ENCODE measurements at places on chromosomes 16 and 17.

DNA sequence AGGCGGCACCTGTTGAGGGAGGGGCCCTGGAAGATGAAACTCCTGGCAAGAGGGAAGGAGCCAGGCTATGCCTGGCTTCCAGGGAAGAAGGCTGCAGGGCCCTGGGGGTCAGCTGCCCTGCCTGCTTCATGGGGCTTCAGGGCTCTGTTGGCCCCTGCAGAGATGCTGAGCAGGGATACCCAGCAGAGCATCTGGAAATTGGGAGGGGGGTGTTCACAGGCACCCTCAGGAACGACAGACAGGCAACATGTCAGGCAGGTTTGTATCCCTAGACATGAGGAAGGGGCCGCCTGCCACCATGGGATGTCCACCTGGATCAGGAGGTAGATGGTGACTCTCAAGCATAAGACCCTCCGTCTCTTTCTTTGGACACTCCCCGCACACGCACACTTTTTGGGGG lies 13.8 kb upstream of the ZNF423 start:
- no peak for DNase-seq

- DNase-seq = no peak
Measured at GRCh38 chr17:10117581-10118001, 80.8 kb downstream of the GAS7 start.

- no peak for DNase-seq
Measured at GRCh38 chr17:77206158-77206956, 65.6 kb downstream of the SEC14L1 start.

DNA sequence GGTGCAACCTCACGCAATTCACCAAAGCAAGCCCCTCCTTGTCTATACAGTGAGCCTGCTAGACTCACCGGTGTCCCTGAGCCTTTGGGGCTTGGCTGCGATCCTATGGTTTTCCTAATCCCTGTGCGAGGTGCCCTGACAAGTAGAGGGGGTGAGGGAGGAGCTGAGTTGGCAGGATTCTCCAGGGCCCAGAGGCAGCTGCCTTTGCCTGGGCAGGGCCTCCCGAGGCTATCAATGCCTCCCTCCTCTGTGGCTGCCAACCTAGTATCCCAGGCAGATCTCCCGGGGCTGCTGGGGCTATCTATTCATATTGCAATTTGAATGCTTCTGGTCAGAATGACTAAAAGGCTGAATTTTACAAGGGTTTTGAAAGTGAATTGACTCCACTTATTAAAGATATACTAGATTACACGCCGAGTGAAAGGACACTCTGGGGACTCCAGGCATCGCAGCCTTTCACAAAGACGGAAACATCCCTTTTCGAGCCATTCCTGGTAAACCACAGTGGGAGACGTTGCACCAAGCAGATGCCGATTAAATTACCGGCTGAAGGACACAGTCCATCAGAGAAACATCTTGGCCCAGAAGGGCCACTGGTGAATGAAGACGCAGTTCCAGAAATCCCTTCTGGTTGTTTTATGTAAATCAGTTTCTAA lies 11.3 kb upstream of the PITPNM3 start:
- DNase-seq = no peak

- DNase-seq = no peak
Measured at GRCh38 chr17:29433541-29433940, 43.4 kb downstream of the TAOK1 start.

GRCh38 chr16:50989047-50989446 lies 162.0 kb downstream of the SALL1 start:
- no peak for DNase-seq

DNA sequence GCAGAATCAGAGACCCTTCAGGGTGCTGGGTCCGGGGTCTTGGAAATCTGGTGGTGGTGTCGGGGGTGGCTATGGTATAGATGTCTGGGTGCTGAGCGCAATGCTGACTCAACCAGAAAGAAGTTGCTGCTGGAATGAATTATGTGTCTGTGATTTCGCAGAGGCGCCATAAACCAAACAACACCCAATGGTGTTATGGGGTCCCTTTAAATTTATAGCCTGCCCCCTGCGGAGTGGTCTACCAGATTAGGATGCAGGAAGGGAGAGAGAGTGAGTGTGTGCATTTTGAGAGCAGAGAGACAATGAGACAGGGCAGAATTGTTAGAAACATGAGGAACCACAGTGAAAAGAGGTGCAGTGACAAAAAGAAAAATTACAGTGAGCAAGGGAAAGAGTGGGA lies 100.7 kb upstream of the CDH11 start:
- DNase-seq = no peak

- DNase-seq = no peak
Measured at GRCh38 chr16:3190949-3191353, 2.9 kb downstream of the OR1F1 start.

DNA sequence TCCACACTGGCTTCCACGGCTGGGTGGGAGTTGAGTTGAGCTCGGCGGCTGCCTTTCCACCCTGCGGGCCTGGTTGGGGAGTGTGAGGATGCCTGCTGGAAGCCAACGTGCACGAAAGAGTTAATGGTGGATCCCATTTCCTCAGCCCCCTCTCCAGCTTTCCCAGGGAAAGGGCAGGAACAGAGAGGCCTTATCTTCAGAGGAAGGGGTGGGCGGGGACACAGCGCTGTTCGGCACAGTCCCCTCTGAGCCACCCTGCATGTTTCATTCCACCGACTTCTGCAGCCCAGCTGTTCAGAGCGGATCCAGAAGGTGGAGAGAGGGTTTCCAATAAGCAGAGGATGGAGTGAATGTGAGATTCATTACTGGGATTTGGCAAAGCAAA lies 295.3 kb downstream of the SEC14L1 start:
- DNase-seq = no peak

DNA sequence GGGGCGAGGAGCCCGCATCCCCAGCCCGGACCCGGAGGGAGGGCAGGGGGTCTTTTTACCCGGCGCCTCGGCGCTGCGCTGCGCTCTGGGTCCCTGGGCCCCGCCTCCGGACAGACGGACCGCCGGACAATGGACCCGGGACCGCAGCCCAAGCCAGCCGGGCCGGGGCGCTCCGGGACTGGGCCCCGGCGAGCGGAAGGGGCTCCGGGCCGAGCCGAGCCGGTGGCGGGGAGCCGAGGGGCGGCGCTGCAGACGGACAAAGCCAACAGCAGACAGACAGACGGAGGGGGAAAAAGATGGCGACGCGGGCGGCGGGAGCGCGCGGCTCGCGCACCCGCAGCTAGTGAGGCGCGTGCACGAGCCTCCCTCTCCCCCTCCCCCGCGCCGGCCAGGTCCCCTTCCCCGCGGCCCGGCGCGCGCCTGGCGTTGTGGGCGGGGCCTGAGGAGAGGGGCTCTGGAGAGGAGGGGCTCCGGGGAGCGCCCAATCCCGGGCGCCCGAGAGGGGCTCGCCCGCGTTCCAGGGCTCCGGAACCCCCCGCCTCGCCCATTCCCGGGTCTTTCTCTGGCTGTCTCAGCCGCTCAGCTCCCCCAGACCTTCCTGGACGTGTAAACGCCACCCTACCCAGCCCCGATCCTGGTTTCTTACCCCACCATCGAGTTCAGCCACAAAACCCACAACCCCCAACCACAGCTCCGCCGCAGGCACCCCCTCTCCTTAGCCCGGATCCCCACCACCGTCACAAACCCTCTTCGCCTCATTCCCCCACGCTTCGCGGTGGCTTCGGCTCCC lies at the start of gene ZNF821:
ZNF821 (minus strand) TSS at position 334 of the 790 bp plus-strand sequence. CDS start 4,236 bp downstream, outside the sequence.
- DNase-seq = no peak

- DNase-seq = no peak
Measured at GRCh38 chr16:67260426-67261063, 11.8 kb downstream of the SLC9A5 start.

- no peak for DNase-seq
Measured at GRCh38 chr16:30954993-30955392, 2.6 kb upstream of the SETD1A start.

DNA sequence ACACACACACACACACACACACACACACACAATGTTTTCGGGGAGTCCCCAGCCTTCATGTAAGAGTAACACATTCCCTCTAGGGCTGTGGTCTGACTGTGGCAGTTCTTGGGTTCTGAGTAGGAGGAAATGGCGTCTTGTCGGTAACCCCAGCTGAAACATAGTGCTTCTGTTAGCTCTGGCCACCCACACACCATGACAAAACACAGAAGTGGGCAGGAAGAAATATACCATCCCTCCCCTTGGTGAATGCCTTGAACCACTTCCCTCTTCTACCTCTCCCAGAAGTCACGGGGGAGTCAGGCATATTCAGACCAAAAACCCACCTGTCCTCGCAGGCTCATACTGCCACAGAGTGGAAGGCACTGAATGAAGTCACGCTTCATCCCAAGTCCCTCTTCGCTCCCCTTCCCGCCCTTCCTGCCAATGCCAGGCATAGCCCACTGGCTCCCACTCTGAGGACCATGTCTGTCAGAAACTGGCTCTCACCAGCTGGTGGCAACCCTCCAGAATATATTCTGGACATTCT lies 11.5 kb downstream of the SLC35B1 start:
- no peak for DNase-seq

DNA sequence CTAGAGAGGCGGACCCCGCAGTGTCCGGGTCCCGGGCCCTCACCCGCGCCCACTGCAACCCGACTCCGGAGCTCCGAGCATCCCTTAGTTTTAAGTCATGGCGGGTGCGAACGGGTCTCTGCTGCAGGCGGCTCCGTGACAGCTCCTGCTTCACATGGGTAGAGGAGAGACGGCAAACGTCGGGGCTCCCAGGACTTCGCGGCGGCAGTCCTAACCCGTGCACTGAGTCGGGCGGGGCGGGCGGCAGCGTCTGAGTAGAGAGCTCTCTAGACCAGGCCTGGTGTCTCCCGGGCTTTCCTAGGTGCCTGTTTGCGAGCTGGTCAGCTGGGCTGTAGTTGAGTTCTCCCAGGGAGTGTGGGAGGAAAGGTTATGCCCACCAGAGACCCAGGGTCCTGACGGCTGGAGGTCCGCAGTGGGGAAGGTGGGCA lies 345 bp downstream of the TSC2 start:
- no peak for DNase-seq

DNA sequence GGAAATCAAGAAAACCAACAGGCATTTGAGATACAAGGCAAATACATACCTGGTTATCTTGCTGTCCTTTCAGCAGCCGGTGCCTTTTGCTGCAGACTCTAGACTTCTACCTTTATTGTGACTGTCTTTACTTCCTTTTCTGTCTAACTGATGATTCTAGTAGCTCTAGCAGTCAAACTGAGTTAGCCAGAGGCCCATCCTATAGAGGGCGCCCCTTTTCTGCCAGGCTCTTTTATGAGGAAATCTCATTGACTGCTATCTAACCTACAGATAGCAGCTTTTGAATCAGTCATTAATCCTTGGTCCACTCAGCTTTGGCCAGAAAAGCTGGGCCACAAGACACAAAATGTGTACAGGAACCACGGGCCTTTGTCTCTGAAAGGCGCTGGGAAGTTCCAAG lies 87.5 kb upstream of the WSB1 start:
- DNase-seq = no peak

GRCh38 chr17:17032131-17032692 lies 10.0 kb upstream of the MPRIP start:
- no peak for DNase-seq

All from cortex of kidney (tissue), 1 donor.